Articular chondrocyte of knee joint (primary cell): ENCODE measurements at places on chromosomes 5 and 9. TPM values are rescaled to one million over a fixed set of nuclear protein-coding genes. Genes with fewer than 3 reads are reported as not detected.

The SYNPO gene
- 9.7 and 12.5 TPM in 2 replicates for total RNA-seq

The RASGEF1C gene
- total RNA-seq = not detected in 2 replicates

The SLC22A4 gene
- total RNA-seq = 6.1 and 9.5 TPM in 2 replicates

The PCDHA13 gene
- total RNA-seq = 0.11 and 0.13 TPM in 2 replicates

The GCNT4 gene
- 2.5 and 3.6 TPM in 2 replicates for total RNA-seq

The ENTREP1 gene
- under 0.01 TPM in 1 of 2 replicates, not detected in the other for total RNA-seq

The PCDHGA4 gene
- 6.7 and 8.9 TPM in 2 replicates for total RNA-seq

The HEMGN gene
- not detected in 2 replicates for total RNA-seq

The SPATA31E1 gene
- total RNA-seq = not detected in 2 replicates

The C9orf153 gene
- 0.32 and 0.91 TPM in 2 replicates for total RNA-seq

The MAMDC2 gene
- total RNA-seq = 2.4 and 16.9 TPM in 2 replicates

The SLC4A9 gene
- total RNA-seq = not detected in 2 replicates

The AJM1 gene
- total RNA-seq = 0.65 TPM in 2 replicates

The IFNA2 gene
- 0.11 TPM in 1 of 2 replicates, not detected in the other for total RNA-seq

The SNCAIP gene
- total RNA-seq = 1.0 and 1.3 TPM in 2 replicates

The SVEP1 gene
- 63.7 and 89.5 TPM in 2 replicates for total RNA-seq

The SPINK7 gene
- not detected in 2 replicates for total RNA-seq

The CD74 gene
- total RNA-seq = 2.0 and 5.9 TPM in 2 replicates

The ALDH7A1 gene
- total RNA-seq = 40.8 and 44.4 TPM in 2 replicates

The PCDHB3 gene
- total RNA-seq = 0.97 and 1.0 TPM in 2 replicates

The FEM1C gene
- 20.9 and 28.3 TPM in 2 replicates for total RNA-seq

The PRXL2C gene
- total RNA-seq = 36.3 and 48.1 TPM in 2 replicates

The FST gene
- total RNA-seq = 91.5 and 277 TPM in 2 replicates

The CAST gene
- 286 and 362 TPM in 2 replicates for total RNA-seq

The FOXI1 gene
- not detected in 2 replicates for total RNA-seq

The THBS4 gene
- 1.0 and 2.3 TPM in 2 replicates for total RNA-seq

The CLTB gene
- total RNA-seq = 88.3 and 98.3 TPM in 2 replicates
